ENCODE measurements at places on chromosomes 12 and 14.
A peak's percentile ranks its signal among the peaks of the same experiment; 100 is the strongest.

- no peak for DNase-seq
Measured at GRCh38 chr12:91773749-91774429, 371.8 kb downstream of the BTG1 start.

GRCh38 chr12:63420206-63420644 lies 248.1 kb downstream of the DPY19L2 start:
- DNase-seq, result no peak

DNA sequence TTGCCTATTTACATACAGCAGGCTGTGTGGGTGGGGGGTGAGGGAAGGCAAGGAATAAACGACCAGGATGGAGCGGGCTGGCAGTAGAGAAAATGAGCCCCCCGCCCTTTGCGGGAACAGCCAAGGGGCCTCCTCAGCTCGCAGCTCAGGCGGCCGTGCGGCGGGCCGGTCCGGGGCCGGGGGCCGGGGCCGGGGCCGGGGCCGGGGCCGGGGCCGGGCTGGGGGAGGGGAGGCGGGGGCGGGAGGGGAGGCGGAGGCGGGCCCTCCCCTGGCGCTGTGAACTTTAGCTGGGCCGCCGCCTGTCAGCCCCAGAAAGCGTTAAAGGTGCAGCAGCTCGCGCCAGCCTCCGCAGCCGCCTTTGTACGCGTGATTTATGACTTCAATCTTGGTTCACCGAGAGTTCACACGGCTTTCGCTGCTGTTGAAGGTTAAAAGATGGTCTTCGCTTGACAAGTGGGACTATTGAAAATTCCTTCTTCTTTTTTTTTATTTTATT lies 28.8 kb downstream of the HOXC4 start:
- DNase-seq, result peak; percentile 4

- DNase-seq, result no peak
Measured at GRCh38 chr12:113997365-113997764, 31.2 kb upstream of the RBM19 start.

- no peak for DNase-seq
Measured at GRCh38 chr12:34391771-34392581, 369.7 kb downstream of the ALG10 start.

GRCh38 chr14:39085933-39086332 lies 17.1 kb downstream of the SEC23A start:
- DNase-seq, result no peak
